ENCODE measurements at places on chromosomes 2 and 18.

DNA sequence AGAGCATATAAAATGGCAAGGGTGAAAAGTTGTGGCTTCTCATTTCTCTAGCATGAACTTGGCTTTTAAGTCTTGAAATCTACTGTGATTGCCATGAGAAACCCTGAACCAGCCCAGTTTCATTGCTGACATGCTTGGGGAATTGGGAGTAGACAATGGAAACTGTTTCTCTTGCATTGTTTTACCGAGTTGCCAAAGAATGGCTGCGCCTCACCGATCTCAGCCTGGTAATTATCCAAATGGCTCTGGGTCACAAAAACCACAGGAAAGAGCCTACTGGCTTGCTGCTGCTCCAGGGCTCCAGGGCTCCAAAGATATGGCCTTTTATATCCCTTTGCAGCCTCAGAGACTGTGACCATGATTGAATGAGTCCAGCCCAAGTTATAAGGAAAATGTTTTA is 310.4 kb upstream of the NT5C1B start:
- DNase-seq, result no peak

GRCh38 chr18:48303883-48304282 is 105.3 kb downstream of the ZBTB7C start:
- no peak for DNase-seq

- no peak for DNase-seq
Observed at GRCh38 chr18:56238576-56238975, 399.8 kb downstream of the TXNL1 start.

DNA sequence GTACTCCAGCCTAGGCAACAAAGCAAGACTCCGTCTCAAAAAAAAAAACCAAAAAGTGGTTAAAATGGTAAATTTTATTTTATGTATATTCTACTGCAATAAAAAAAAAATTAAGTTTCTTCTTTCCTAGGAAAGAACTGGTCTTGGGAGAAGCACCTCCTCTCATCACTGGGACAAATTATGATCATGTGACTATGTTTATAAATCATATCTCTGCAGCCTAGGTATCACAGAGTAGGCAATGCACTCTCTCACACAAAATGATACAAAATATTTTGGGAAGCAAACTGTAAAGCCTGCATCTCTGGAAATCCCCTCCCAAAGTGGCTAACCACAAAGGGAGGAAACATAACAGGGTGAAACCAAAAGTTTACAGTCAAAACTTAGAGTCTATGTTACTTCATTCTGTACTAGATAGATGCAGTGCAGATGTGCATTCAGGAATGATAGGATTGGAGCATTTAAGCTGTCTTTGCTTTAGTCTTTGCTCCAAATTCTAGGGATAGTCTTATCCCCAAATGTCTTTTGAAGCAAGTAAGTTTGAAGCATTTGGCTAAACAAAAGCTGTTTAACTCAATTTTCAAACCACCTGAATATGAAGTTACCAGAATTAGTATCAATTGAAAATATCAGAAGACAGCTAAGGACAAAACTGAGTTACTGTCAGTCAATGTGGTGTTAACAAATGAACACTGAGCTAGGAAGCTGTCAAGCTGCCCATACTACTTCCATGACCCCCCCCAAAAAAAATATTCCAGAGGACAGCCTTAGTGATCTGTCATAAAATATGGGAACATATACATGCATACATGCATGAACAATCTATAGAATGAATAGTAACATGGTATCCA is 21.1 kb upstream of the MALT1 start:
- DNase-seq, result no peak

GRCh38 chr2:185780890-185781289 is 42.3 kb downstream of the FSIP2 start:
- DNase-seq, result no peak

- DNase-seq, result no peak
Observed at GRCh38 chr2:134771313-134771801, 52.6 kb upstream of the TMEM163 start.

DNA sequence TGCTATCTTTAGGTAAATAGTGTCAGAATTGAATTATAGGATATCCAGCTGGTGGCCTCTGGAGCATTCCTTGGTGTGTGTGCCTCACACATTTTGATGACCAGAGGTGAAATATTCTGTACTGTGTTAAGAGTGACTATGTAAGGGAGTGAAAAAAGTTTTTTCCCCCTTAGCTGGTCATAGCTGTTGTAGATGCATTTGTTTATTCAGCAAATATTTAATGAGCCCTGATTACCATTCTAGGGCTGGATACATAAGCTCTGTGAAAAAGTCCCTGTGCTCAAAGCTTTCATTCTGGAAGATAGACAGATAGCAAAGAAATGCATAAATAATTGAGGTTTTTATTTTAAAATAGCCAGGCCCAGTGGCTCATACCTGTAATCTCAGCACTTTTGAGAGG is 10.9 kb downstream of the TTLL4 start:
- no peak for DNase-seq

- no peak for DNase-seq
Observed at GRCh38 chr2:196750291-196750923, 49.1 kb downstream of the GTF3C3 start.

DNA sequence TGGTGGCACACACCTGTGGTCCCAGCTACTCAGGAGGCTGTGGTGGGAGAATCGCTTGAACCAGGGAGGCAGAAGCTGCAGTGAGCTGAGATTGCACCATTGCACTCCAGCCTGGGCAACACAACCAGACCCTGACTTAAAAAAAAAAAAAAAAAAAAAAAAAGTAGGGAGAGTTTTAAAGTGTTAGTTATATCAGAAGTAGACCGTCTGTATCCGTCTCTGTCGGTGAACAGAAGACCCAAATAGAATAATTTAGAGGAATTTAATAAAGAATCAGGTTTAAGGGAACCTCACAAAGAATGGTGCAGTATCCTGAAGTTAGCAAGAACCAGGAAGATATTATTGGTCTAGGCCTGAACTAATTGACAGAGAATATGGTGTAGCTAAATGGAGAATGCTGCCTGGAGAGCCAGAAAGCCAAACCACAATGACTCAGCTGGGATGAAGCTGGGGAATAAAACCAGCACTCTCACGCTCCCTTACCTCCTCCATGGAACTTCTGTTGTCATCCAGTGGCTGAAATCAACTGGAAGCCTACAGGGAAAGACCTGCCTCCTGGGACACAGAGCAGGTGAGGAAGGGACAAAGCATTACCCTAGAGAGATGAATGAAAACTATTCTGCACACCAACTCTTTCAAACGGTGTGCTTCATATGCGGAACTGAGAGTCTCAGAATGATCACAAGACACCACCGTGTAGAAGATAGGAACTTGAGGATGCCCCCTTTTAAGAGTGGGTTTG is 39.1 kb upstream of the PLEKHM3 start:
- DNase-seq, result no peak
